ENCODE measurements at places on chromosomes 16 and 17.
A peak's percentile ranks its signal among the peaks of the same experiment; 100 is the strongest.

- peak; percentile 81 for DNase-seq
Measured at GRCh38 chr17:55273579-55274354, 9.0 kb downstream of the HLF start.

DNA sequence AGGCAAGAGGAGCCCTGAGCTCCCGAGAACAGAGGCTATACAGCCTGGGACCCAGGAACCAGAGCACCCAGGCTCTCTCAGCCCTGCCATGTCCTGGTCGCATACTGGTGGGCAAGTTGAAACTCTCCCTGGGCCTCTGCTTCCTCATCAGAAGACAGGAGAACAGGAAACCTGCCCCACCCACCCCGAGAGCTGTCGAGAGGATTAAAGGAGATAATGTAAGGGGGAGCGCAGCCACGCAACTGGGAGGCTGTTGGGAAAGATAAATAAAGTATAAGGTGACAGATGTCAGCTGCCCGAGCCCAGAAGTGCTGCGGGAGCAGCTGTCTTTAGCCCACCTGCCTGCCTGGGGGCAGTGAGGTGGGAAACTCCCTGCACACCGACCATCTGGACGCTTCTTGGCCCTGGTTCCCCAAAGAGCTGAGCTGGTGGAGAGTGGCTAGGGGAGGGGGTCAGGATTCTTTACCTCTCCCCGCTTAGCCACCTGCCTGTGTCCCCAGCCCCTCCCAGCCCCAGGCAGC, 6.8 kb downstream of the KIF19 start:
- DNase-seq: no peak

GRCh38 chr17:61005358-61005757, 327.7 kb downstream of the BCAS3 start:
- peak; percentile 44 for DNase-seq

GRCh38 chr16:22359679-22360078, 14.7 kb downstream of the CDR2 start:
- no peak for DNase-seq

- no peak for DNase-seq
Measured at GRCh38 chr17:41131979-41132378, 8.0 kb upstream of the KRTAP4-12 start.

DNA sequence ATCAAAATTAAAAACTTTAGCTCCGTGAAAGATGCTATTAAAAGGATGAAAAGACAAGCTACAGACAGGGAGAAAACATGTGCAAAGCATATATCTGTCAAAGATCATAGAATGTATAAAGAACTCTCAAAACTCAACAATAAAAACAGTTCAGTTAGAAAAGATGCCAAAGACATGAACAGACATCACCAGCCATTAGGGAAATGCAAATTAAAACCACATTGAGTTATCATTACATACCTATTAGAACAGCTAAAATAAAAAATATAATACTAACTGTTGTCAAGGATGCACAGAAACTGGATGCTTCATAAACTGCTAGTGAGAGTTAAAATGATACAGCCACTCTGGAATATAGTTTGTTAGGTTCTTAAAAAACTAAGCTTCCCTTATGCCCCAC, 58.8 kb downstream of the NFATC3 start:
- DNase-seq: no peak

- DNase-seq: no peak
Measured at GRCh38 chr16:55907661-55908060, 32.5 kb upstream of the CES5A start.

DNA sequence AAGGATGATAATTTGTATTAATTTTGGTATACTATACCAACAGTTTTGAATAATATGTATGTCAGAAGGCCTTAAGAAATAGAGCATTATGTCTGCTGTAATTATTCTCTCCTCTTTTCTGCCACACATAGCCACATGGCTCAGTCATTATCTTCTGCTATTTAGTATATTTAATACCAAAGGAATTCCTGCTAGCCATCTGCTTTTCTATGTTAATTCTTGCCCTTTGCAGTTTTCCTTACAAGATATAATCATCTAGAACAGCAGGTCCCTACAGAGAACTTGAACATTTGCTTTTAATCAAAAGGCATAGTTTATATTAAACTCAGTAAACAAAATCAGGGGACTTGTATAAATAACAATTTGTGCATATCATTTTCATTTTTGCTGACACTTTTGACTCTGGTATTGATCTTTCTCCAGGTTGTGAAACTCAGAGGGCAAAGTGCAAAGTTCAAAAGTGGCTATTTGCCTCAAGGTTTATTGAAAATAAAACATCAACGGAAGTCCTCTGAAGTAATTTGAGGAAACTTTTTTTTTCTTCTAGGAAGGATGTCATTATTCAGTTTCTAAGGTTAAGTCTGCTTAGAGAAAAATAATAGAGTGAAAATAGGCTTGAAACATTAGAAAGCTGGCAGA, 702.0 kb downstream of the KCNJ2 start:
- DNase-seq: no peak

DNA sequence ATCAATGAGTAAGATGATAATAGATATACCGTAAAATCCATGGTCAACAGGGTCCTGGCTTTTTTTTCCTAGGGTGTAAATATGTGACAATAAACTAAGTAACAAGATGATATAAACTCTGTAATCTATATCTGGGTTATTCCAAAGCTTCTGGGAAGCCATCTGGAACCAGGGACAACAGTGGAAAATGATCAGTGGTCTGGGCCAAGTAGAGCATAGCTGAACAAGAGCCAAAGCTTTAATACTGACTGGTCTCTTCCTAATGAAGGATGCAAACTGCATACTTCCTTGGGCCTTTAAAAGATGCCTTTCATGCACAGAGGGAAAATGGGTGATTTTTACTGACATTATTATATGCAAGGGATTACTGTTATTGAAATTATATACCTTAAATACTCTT, 8.9 kb downstream of the CA10 start:
- DNase-seq: no peak

GRCh38 chr16:67676516-67676915, 9.9 kb downstream of the C16orf86 start:
- DNase-seq: no peak

DNA sequence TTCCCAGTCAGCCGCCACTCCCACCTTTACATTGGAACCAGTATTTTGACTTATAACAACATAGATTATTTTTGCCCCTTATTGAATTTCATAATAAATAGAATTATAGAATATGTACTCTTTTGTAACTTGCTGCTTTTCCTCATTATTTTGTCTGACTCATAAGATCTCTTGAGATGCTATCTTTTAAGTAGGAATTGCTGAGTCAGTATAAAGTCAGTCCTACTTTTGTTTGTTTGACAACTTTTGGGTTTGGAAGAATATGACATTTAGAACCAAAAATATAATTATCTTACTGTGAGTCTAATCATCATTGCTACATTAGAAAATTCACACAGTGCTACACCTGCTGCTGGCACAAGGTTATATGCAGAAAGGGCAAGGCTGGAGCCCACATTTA, 69.7 kb downstream of the STXBP4 start:
- no peak for DNase-seq

GRCh38 chr17:51371732-51372151, 111.4 kb downstream of the UTP18 start:
- DNase-seq: no peak

DNA sequence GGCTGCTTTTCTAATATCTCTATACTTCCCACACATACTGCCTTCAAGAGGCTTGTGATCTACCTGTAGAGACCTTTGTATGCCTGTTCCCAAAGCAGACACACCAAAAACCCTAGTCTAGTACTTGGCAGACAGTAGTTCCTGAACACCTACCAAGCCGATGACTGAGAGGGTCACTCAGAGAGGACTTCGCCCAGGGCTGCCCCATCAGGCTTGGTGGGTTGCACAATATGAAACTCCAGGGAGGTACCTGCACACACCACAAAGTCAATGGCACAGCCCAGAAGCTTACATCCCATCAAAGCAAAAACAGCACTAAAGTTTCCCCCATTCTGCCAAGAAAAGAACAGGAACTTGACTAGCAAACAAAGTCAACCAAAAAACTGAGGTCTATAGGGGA, 30.3 kb downstream of the ASPA start:
- DNase-seq: no peak

DNA sequence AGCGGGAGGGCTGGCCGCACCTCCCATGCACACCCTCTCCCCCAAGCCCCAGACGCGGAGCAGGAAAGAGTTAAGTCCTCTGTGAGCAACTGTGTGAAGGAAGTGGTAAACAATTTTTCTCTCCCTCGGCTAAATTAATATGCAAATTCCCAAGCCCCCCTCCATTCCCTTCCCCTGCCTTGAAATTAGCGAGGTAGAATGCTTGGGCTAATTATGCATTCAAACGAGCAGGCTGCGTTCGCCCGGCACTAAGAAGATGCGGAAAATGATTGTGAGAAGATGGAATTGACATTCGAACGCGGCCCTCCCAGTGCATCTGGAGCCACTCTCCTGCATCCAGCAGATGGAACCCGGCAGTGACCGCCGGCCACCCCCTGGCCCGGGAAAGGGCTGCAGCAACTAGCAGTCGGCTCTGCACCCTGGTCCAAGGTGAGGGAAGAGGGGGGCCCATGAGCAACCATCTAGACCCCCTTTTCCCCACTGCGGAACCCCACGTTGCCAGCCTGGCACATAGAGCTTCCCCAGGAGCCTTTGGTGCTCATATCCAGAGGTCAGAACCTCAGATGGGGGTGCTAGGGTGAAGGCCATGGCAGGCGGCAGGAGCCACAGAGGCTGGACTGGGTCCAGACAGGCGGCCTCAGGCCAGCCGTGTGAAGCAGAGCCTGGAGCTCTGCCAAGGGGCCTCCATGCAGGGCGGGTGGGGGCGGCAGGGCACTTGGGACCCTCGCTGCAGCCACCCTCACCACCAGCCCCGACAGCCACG, 49.1 kb upstream of the ACSF3 start:
- DNase-seq: no peak

DNA sequence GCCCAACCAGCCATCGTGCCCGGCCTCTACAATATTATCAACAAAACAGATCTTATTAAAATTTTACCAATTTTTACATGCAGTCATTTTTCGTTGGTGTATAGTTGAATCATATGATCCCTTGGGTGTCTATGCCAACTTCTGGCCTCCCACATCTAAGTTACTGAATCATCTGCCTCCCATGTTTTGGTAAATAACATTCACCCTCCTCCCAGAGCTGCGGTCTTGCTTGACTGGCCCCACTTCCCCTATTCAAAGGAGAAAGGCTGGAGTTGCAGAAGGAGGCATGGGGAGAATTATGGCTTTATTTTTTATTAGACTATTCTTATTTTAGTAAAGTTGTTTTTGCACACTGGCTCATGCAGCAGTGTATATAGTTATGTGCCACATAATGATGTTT, 18.5 kb upstream of the CCL23 start:
- no peak for DNase-seq

GRCh38 chr17:17937201-17937853, 34.9 kb downstream of the TOM1L2 start:
- DNase-seq: no peak

DNA sequence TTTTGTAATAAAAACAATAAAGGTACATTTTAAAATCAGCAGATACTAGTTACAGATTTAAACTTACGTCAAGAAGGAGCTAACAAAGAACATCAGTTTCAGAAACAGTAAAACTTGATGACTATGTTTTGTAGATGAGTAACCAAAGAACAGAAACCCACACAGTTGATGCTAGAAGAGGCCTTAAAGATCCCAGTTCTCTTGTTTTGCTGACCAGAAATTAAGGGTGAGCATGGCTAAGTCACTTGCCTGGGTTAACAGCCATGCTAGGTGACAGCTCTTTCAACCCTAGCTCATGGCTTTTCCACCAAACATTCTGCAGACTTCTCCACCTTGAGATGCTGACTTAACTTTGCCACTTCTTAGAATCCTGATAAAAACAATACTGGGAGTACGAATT, 26.4 kb downstream of the STX8 start:
- DNase-seq: no peak

- no peak for DNase-seq
Measured at GRCh38 chr17:2602597-2603017, 9.2 kb downstream of the PAFAH1B1 start.

DNA sequence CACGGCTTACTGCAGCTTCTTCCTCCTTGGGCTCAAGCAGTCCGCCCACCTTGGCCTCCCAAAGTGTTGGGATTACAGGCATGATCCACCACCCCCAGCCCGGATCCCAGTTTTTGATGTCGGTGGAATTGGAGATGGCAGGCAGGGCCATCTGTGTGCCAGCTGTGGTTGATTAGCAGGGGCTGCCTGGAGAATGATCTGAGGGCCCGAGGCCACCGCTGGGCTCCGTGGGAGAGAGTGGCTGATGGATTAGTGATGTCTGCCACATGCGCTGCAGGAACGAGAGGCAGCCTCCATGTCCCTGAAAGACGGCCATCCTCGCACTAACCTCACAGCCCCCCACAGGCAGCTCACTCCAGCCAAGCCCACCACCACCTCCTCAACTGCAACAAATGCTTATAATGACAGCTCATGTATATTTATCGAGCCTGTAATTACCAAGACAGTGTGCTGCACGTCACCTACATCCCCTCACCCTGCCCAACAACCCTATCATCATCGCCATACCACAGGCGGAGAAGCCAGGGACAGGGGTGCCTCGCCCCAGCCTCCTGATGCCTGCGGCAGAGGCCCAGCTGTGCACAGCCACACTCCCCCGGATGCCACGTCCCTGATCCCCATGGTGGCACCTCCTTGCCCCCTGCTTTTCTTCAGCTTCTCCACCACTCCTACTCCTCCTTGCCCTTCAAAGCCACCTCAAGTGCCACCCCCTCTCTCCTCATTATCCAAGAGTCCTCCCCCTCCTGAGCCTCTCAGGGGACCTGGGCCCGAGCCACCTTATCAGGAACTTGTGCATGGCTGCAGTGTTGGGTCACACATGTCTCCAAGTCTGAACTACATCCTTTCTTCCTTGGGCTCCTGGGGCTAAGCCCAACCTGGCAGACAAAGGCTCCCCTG, 33.2 kb downstream of the ACTG1 start:
- DNase-seq: no peak

- no peak for DNase-seq
Measured at GRCh38 chr17:4635823-4636375, 5.6 kb downstream of the ALOX15 start.

DNA sequence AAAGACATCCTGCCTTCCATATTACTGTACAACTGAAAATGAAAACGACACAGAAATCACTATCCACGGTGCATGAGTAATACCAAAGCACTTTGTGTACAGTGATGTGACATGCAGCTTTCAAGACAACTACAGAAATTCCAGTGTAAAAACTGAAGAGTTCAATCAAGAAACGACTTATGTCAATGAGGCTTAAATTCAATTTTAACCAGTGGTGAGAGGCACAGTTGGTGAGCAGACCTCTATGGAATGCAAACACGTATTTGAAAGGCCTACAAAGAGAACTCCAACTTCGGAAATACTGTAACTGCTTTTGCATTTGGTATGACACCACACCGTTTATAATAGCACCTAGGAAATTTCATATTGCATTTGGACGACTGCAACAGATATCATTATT, 87.6 kb downstream of the USP31 start:
- DNase-seq: no peak

GRCh38 chr16:46702030-46702429, 12.6 kb downstream of the ORC6 start:
- no peak for DNase-seq

DNA sequence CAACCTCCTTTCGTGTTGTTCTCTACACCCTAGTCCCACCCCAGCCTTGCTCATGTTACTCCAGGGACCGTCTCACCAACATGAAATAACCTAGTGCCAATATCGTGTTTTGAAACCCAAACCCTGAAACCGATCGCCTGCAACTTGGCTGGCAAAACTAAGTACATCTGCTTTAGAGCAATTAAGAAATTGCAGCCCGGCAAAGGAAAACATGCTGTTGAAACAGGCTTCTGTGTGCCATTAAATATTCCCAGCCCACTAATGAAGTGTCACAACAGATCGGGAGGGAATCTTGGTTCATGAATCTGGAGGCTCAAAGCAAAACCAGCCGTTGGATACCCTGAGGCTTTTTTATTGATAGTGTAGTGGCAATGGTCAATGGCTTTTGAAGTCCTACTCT, 48.3 kb upstream of the GPR139 start:
- DNase-seq: no peak
